HepG2 (cell line): ENCODE measurements at places on chromosomes 6 and 20. TPM values are rescaled to one million over a fixed set of nuclear protein-coding genes. Genes with fewer than 3 reads are reported as not detected.

DNA sequence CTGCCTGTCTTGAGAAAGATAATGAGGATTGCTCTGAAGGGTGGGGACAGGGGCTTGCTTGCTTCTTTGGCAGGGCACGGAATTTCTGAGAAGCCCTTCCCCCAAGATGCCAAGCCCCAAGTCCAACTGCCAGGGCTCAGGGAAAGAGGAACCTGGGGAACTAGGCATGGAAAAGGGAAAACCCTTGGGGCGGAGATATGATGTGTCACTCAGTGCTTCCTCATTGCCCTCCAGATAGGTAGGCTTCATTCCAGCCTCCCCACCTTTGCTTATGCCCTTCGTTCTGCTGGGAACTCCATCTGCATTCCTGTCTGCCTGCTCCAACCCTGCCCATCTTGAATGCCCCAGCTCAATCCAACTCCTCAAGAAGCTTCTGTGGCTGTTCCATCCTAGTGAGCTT lies 61.2 kb downstream of the VEGFA start:
- no peaks in the 10 kb centered on the region for H3K36me3 ChIP-seq
- H3K4me3 ChIP-seq, result no peak overlapping the region
- H3K4me1 ChIP-seq, result peaks cover 63% of the 10 kb centered on the region

GRCh38 chr20:63706852-63707557 lies 771 bp downstream of the ARFRP1 start:
- H3K36me3 ChIP-seq, result peaks cover 25% of the 10 kb centered on the region
- DNase-seq, result peak; percentile 77
- peak overlapping the region; percentile 99 for H3K4me3 ChIP-seq
- peak overlapping the region; percentile 81 for H3K27ac ChIP-seq

GRCh38 chr6:35048631-35049083 lies 92.5 kb downstream of the TCP11 start:
- H3K27me3 ChIP-seq, result no peaks in the 10 kb centered on the region
- H3K4me1 ChIP-seq, result peaks cover 13% of the 10 kb centered on the region
- no peak overlapping the region for H3K4me3 ChIP-seq

DNA sequence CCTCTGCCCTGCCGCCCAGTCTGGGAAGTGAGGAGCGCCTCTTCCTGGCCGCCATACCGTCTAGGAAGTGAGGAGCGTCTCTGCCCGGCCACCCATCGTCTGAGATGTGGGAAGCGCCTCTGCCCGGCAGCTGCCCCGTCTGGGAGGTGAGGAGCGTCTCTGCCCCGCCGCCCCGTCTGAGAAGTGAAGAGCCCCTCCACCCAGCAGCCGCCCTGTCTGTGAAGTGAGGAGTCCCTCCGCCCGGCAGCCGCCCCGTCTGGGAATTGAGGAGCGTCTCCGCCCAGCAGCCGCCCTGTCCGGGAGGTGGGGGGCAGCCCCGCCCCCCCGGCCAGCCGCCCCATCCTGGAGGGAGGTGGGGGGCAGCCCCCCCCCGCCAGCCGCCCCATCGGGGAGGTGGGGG lies 27.8 kb downstream of the SNHG17 start:
- H3K27me3 ChIP-seq, result no peaks in the 10 kb centered on the region
- H3K4me1 ChIP-seq, result peaks cover 14% of the 10 kb centered on the region
- no peak for DNase-seq

DNA sequence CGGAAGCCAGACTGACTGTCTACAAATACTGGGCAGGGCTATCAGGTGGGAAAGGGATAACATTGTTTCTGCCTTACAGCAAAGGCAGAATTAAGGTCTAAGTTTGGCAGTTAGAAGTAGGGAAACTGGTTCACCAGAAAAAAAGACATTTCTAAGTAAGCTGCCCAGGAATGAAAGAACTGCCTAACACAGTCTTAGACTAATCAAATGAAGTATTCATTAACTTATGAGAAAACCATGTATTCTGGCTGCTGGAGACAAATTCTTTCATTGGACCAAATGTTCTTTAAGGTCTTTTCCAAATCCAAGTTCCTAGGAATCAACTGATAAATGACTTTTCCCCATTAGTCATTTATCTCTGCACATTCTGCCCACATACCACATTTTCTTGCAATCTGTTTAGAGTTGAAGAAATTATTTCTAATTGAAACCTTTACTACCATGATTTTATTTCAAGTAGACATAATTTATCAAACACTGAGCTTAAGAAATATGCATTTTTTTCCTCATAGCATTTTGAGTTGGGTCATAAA lies 120.3 kb upstream of the OGFRL1 start:
- H3K27ac ChIP-seq, result no peak overlapping the region
- DNase-seq, result no peak
- no peaks in the 10 kb centered on the region for H3K27me3 ChIP-seq
- no peaks in the 10 kb centered on the region for H3K4me1 ChIP-seq
- H3K36me3 ChIP-seq, result no peaks in the 10 kb centered on the region
- H3K4me3 ChIP-seq, result no peak overlapping the region

DNA sequence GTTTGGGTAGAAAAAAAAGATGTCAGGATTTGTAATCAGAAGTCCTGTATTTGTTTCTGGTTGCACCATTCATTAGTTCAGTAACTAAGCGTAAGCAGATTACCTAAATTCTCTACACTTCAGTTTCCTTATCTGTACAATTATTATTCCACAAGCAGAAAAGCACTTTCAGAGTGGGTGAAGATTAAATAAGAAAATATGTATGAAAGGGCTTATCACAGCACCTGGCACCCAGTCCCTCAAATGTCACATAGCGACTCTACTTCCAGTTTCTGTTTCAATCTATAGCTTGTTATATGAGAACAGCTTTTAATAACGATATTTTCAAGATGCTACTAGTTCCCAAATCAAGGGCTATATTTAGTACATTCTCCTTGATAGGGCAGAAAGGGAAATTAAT lies 31.4 kb downstream of the RGS17 start:
- H3K4me1 ChIP-seq, result no peaks in the 10 kb centered on the region
- no peaks in the 10 kb centered on the region for H3K36me3 ChIP-seq
- no peak for DNase-seq
- no peak overlapping the region for H3K27ac ChIP-seq
- no peak overlapping the region for H3K4me3 ChIP-seq

GRCh38 chr20:24701668-24702067 lies 232.2 kb downstream of the SYNDIG1 start:
- DNase-seq, result no peak
- no peaks in the 10 kb centered on the region for H3K4me1 ChIP-seq
- no peaks in the 10 kb centered on the region for H3K36me3 ChIP-seq
- H3K27ac ChIP-seq, result no peak overlapping the region
- no peak overlapping the region for H3K4me3 ChIP-seq

DNA sequence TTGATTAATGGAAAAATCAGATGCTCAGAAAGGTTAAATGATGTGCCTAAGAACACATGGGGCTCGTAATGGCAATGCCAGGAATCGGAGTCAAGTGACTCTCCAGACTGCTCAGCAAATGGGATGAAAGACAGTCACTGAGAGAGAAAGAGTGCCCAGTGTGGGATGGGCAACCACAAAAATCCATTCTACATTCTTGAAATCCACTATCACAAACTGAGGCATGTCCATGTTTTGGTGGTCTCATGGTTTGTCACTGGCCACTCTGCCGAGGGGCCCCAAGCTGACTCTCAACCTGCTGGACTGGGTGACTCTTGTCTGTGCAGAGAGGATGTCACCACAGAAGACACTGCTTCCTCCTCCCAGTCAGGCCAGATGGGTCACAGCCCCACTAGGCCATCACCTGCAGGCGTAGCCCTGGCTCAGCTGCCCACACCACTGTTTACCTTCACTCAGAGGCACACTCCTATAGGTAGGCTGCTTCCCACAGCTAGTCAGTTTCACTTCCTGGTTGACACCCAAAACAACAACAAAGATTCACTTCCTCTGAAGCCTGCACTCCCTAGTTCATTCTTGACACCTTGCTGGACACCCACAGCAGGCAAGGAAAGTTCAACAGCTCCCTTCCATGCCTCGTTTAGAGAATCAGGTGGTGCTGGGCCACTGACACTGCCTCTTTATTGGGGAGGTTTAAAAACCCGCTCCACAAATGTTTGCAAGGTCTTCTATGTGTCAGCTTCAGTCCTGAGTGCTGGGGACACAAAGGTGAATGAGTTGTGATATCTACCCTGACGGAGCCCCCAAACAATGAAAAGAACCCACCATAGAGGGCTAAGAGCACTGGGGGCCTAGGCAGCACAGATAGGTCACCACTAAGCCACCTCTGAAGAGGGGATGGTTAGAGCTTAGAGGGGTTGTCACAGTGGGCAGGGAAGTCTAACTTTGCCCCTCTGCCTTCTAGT lies 21.7 kb downstream of the MAP1LC3A start:
- H3K36me3 ChIP-seq, result peaks cover 65% of the 10 kb centered on the region
- DNase-seq, result no peak
- no peaks in the 10 kb centered on the region for H3K27me3 ChIP-seq

DNA sequence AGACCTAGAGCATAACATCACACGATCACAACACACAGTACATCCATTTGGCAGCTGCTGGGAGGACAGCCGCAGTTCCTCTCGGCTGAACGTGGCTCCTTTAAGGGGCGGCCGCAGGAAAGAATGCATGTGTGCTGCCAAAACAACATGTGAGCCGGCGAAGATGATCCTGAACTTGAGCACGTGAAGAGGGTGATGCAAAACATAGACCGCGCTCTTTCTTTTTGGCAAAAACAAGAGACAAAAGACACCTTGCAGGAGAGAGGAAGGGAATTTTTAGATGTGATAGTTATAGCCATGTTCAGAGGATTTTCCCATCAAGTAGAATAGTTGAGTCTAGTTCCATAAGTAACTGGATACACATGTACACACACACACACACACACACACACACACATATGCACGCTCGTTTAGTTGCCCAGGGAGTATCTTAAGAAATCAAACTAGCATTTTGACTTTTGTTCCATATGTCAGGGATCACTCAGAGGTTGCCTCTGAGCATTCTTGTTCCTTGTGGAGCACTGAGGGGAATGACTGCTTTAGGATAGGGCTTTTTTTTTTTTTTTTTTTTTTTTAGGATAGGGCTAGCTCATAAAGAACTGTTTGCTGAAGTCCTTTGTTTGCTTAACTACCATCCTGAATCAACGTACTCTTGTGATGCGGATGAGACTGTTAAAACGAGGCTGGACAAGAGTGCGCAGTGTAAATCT lies 21.7 kb upstream of the RANBP9 start:
- H3K36me3 ChIP-seq, result no peaks in the 10 kb centered on the region
- H3K4me3 ChIP-seq, result peak overlapping the region; percentile 51
- H3K4me1 ChIP-seq, result peaks cover 19% of the 10 kb centered on the region
- H3K27ac ChIP-seq, result no peak overlapping the region
- peaks cover 28% of the 10 kb centered on the region; the same call in 2 of the 3 replicates for H3K27me3 ChIP-seq

GRCh38 chr6:148747471-148748165 lies 788 bp downstream of the UST start:
- H3K4me3 ChIP-seq, result peak overlapping the region; percentile 67; the same call in 1 of the 2 replicates
- no peaks in the 10 kb centered on the region for H3K36me3 ChIP-seq
- no peaks in the 10 kb centered on the region for H3K4me1 ChIP-seq
- H3K27me3 ChIP-seq, result peaks cover 68% of the 10 kb centered on the region
- no peak for DNase-seq
- no peak overlapping the region for H3K27ac ChIP-seq

- no peak for DNase-seq
- H3K27ac ChIP-seq, result no peak overlapping the region
- H3K4me1 ChIP-seq, result peaks cover 52% of the 10 kb centered on the region
Observed at GRCh38 chr6:15301179-15302006, 55.5 kb downstream of the JARID2 start.

- no peaks in the 10 kb centered on the region for H3K4me1 ChIP-seq
- H3K27ac ChIP-seq, result no peak overlapping the region
- H3K4me3 ChIP-seq, result no peak overlapping the region
- H3K27me3 ChIP-seq, result no peaks in the 10 kb centered on the region
- no peaks in the 10 kb centered on the region for H3K36me3 ChIP-seq
Observed at GRCh38 chr6:101666256-101666655, 272.7 kb downstream of the GRIK2 start.

GRCh38 chr6:88823998-88824397 lies 139.4 kb downstream of the RNGTT start:
- no peaks in the 10 kb centered on the region for H3K36me3 ChIP-seq
- H3K27ac ChIP-seq, result no peak overlapping the region
- no peaks in the 10 kb centered on the region for H3K27me3 ChIP-seq
- DNase-seq, result peak; percentile 56

DNA sequence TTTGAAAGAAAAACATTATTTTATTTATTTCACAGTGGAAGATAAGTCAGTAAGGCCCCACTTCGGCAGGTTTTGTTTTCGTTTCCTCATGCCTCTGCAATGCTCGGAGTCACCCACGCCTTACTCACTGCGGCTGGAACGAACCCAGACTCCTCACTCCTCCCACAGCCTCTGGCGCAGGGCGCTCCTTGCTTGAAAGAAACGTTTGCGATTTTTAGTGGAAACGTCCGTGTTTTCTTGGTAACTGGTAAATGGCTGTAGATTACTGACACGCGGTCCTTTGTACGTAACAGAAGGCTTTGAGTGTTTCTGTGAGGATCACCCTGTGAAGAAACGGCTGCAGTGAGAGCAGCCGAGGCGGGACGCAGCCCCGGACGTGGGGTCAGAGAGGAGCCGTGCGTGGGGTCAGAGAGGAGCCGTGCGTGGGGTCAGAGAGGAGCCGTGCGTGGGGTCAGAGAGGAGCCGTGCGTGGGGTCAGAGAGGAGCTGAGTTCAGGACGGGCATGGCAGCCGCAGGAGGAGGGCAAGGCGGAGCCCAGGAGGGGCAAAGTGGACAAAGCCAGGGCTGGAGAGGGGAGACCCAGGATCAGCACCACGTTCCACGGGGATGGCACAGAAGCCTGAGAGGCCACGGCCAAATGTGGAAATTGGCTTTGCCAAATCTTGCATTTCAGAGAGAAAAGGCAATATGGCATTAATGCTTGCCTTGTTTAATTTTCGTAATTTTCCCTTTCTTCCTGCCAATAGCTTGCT lies 198.6 kb upstream of the THBS2 start:
- H3K4me3 ChIP-seq, result no peak overlapping the region
- no peak for DNase-seq
- H3K4me1 ChIP-seq, result no peaks in the 10 kb centered on the region

GRCh38 chr20:50226093-50226974 lies 35.7 kb downstream of the CEBPB start:
- DNase-seq, result no peak
- peaks cover 42% of the 10 kb centered on the region for H3K4me1 ChIP-seq
- peaks cover 9% of the 10 kb centered on the region; the same call in 1 of the 2 replicates for H3K27me3 ChIP-seq
- H3K27ac ChIP-seq, result no peak overlapping the region

DNA sequence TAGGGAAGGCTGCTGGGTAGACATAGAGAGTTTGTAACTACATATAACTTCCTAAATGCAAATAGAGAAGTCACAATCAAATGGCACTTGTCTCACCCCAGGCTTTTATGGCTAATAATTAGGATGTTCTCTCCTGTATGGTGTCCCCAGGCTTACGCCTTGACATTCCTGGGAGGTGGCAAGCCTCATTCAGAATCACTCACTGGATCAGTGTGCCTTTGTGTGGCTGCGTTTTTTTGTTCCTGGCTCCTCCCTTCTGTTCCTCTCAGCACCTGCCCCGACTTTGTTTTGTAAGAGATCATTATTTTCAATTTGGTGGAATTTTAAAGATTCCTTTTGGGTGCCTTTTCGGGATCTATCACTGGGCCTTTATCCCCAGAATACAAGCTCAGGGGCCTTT lies 5.7 kb downstream of the LAMP5 start:
- no peak overlapping the region for H3K27ac ChIP-seq
- no peak for DNase-seq
- H3K27me3 ChIP-seq, result peaks cover 42% of the 10 kb centered on the region
- H3K36me3 ChIP-seq, result no peaks in the 10 kb centered on the region

Gene SUMO4
- 0.38 and 1.2 TPM in 2 replicates for total RNA-seq

Gene HLA-DQA1
- total RNA-seq, result not detected in 2 replicates

Gene CCN6
- not detected in 2 replicates for total RNA-seq

Gene EDN1
- total RNA-seq, result 0.15 and 0.21 TPM in 2 replicates
